ENCODE measurements at places on chromosomes 11 and 22.

- DNase-seq, result no peak
Measured at GRCh38 chr11:119806064-119806915, 77.3 kb upstream of the NECTIN1 start.

GRCh38 chr22:25084405-25085107 is 115.1 kb upstream of the CRYBB3 start:
- DNase-seq, result no peak

GRCh38 chr11:2741377-2742131 is 41.8 kb upstream of the KCNQ1OT1 start:
- DNase-seq, result no peak

DNA sequence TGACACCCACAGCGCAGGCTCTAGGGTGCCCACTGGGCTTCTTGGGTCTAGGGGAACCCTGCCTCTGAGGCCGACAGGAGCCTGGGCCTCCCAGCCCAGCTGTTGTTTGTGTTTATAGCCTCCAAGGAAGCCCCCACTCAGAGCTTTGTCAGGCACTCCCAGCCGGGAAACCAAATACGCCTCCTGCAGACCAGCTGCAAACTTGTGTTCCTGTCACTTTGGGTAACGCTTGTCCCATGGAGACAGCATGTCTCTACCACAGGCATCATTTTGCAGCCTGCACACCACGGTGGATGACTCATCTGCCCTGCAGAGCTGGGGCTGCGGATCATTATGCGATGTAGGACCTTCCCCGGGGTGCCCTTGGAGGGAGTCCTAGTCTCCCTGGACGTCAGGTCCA is 40.6 kb upstream of the CRYBB3 start:
- DNase-seq, result no peak

- no peak for DNase-seq
Measured at GRCh38 chr22:48579043-48579927, 1248.4 kb downstream of the BRD1 start.

DNA sequence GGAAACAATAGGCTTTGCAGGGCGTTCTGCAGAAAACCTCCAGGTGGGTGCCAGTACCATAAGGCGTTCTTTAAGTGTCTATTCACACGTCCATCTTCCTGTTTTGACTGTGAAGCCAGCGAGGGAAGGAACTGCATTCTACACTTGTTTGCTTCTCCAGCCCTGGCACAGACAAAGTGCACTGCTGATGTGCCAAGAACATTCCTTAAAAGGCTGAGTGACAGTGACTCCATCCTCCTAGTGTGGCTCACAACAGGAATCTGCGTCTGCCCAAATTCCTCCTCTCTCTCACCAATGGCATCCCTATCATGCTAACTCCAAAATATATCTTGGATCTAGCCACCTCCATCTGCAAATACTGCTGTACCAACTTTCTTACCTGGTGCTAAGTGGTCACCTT is 407.4 kb upstream of the SYN3 start:
- peak; percentile 33 for DNase-seq

DNA sequence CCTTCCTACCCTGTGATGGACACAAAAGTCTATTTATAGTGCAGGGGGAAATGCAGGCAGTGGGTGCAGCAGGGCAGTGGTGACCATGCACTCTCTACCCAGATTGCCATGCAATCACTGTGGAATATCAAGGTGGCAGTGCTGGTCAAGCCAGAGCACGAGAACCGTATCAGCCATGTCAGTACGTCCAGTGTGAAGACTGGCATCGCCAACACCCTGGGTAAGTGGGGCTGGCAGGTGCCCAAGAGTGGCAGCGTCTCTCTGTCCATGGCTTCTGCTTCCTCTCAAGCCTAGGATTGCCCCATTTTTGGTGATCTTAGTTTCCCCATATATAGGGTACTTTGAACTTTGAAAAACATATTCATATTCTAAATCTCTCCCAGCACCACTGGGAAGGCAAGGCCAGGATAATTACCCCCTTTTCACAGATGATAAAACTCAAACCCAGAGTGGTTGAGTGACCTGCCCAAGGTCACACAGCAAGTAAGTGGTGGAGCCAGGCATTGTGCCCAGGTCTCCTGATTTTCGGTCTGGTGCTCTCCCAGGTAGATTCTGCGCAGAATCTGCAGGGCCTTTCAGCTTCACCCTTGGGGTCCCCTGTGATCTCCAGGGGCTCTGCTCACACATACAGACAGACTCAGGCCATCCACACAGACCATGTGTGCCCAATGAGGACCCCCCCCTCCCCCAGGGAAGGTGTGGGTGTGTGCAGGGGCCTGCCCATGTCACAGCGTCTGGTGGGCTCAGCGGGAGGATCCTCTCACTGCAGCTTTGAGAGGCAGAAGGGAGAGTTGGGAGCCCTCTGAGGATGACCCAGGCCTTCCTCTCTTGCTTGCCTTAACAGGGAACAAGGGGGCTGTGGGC is 7.1 kb downstream of the INPPL1 start:
- no peak for DNase-seq

DNA sequence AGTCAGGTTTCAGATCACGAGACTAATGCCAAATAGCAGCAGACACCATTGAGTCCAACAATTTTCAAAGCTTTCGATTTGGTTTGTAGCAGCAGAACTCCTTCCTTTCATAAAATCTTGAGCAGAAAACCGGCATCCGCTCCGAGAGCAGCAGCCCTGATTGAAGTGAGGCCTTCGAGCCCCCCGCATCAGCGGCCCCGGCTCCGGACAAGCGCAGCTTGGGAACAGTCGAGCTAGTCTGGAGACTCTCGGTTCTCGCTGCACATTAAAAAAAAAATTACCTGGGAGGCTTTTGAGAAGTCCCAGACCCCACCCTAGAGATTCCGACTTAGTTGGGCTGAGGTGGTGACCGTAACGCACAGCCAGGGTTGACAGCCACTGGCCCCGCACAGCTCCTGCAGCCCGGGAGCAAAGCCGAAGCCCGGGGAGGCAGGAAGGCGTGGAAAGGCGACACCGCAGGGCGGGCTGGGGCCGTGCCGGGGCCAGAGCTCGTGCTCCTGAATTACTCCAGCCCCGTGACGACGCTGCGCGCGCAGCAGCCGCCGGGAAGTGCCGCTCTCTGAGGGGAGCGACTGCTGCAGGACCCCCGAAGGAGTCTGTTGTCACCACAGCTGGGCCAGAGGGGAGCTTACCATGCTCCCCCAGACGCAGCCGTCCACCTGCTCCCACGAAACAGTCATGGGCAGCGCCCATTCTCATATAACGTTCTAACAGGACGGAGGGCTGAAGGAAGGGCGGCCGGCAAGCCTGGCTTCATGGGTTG is 57.8 kb downstream of the SPATA19 start:
- no peak for DNase-seq

GRCh38 chr22:25888399-25889054 is 146.5 kb downstream of the MYO18B start:
- no peak for DNase-seq

- no peak for DNase-seq
Measured at GRCh38 chr22:48712558-48713271, 1115.0 kb downstream of the BRD1 start.

GRCh38 chr11:35261197-35261596 is 122.2 kb downstream of the CD44 start:
- no peak for DNase-seq

- DNase-seq, result no peak
Measured at GRCh38 chr11:75450236-75450635, 17.2 kb upstream of the KLHL35 start.

- no peak for DNase-seq
Measured at GRCh38 chr11:11071486-11071885, 213.6 kb upstream of the ZBED5 start.

DNA sequence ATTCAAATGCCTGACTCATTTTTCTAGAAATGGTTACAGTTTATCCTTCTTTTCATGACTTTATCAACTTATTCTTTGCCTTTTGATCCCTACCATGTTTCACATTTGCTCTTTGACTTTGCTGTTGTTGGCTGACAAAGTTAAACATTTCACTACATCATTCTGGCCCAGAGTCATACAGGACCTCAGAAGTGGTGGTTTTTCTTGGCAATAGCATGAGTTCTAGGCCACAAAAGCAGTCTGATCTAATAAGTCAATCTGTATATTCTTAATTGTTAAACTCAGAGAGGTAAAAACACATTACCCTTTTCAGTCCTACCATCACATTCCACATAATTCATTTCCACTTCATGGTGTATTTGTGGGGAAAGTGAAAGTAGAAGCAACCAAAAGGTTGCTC is 763.2 kb upstream of the TENM4 start:
- DNase-seq, result no peak

DNA sequence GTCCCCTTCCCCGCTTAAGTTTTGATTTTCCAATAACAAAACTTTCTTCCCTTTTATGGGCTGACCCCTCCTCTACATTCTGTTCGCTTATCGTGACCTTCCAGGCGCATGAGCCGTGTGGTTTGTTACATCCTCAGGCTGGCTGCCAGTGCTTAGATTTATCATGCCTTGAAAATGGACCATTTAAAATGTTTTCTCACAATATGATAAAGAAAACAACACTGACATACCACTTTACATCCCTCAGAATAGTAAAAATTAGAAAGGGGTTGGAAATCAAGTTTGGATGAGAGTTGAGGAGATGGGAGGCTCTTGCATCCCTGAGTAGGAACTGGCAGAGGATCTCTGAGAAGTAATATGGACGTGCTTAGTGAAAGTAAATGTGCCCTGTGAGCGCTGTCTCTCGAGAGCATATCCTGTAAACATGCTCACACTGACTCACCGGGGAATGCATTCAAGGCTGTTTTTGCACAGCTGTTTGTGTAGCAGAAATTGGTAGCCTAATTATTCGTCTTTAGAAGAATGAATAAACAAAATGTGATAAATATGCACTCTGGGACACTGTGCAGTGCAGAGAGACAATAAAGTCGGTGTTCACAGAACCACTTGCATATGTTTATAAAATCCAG is 17.1 kb upstream of the TOLLIP start:
- no peak for DNase-seq

GRCh38 chr11:45166604-45166897 is 20.1 kb downstream of the PRDM11 start:
- DNase-seq, result no peak

DNA sequence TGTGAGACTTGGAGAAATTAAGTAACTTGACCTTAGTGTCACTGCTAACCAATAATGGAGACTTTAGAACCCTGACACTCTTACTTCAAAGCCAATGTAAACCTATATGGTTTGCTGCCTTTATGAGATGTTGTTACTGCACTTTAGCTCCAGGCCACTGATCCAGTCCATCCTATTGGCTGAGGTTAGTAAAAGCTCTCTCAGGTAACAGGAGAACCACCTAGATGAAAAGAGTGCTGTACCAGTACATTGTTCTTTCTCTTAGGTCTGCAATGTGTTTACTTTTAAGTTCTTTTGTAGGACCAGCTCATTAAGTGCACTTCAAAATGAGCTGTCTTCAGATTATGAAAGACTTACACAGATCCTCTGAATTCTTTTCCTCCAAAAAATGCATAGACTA is 994.0 kb upstream of the FAT3 start:
- DNase-seq, result no peak

GRCh38 chr22:22815397-22816170 is 72.0 kb upstream of the IGLL5 start:
- no peak for DNase-seq

DNA sequence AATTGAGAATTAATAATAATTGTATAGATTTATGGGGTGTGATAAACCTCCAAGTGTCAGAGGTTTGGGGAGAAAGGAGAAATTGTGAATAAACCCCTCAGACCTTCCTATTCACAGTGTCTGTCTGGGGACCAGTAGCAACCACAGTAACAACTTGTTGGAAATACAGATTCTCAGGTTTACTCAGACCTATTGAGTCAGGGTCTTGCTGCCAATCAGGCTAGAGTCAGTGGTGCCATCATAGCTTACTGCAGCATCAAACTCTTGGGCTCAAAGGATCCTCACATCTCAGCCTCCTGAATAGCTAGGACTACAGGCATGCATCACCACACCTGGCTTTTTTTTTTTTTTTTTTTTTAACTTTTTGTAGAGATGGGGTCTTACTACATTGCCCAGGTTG is 17.3 kb downstream of the SLC3A2 start:
- no peak for DNase-seq

- no peak for DNase-seq
Measured at GRCh38 chr11:30717641-30718040, 131.5 kb upstream of the MPPED2 start.

GRCh38 chr11:70606248-70606950 is 208.1 kb downstream of the CTTN start:
- no peak for DNase-seq

DNA sequence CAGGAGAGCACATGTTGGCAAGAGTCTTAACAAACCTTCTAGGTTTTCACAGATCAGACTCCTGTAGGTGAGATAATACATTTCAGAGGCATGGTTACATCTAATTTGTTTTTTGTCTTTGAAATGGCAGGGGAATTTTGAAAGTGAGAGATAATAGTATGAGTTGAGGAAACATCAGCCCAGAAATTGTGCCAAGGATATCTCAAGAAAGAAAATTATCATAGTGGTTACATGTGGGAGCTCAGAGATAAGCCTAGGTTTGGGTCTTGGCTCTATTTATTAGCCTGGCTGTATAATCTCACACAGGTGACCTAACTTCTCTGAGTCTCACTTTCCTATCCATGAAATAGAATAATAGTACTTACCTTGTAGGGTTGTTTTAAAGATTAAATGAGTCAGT is 443 bp downstream of the BTBD18 start:
- DNase-seq, result no peak

- no peak for DNase-seq
Measured at GRCh38 chr11:97557399-97557798, 1167.6 kb downstream of the JRKL start.

DNA sequence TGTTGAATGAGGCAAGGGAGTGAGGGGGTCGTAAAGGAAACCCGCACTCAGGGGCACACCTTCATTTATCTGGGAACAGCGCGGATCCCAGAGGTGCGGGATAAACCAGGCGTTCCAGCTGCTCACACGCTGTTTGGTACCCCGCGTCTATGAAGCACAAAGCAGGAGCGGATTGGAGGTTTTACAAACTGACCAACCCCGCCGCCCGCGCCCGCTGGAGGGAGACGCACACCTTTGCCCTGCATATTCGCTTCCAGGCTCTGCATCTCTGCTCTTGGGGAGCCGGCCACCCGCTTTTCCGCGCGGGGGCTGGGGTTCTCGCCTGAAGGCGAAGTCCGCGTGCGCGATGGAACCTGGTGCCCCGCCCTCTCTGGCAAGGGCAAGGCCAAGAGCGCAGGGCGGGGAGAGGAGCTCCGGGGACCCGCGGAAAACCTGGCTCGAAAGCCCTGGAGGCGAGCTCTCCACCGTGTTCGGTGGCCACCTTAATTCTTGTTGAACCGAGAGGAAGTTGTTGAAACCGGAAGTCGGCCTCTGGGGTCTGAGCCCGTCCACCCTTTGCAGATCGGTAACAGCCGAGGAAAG is 6.8 kb upstream of the ALX4 start:
- DNase-seq, result no peak

DNA sequence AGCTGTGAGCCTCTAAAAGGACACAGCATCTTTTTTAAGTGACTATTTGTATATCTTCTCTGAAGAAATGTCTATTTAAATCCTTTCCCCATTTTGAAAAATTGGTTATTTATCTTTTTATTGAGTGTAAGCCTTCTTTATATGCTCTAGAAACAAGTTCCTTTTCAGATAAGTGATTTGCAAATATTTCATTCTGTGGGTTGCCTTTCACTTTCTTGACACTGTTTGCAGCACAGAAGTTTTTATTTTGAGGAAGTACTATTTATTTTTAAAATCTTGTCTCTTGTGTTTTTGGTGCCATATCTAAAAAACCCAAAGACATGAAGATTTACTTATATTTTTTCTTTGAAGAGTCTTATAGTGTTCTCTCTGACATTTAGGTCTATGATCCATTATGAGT is 40.1 kb upstream of the LYVE1 start:
- DNase-seq, result no peak

- no peak for DNase-seq
Measured at GRCh38 chr22:40512426-40513136, 123.9 kb downstream of the MRTFA start.

All from prostate gland (tissue), 2 donors.